ENCODE measurements at places on chromosomes 1 and 21.

GRCh38 chr1:222976453-222976852 lies 161.6 kb downstream of the DISP1 start:
- no peak for DNase-seq

- no peak for DNase-seq
Measured at GRCh38 chr1:156807627-156808026, 9.0 kb downstream of the SH2D2A start.

- no peak for DNase-seq
Measured at GRCh38 chr1:92479587-92479986, 7.1 kb downstream of the GFI1 start.

GRCh38 chr1:161351482-161351881 lies 16.2 kb downstream of the CFAP126 start:
- no peak for DNase-seq

DNA sequence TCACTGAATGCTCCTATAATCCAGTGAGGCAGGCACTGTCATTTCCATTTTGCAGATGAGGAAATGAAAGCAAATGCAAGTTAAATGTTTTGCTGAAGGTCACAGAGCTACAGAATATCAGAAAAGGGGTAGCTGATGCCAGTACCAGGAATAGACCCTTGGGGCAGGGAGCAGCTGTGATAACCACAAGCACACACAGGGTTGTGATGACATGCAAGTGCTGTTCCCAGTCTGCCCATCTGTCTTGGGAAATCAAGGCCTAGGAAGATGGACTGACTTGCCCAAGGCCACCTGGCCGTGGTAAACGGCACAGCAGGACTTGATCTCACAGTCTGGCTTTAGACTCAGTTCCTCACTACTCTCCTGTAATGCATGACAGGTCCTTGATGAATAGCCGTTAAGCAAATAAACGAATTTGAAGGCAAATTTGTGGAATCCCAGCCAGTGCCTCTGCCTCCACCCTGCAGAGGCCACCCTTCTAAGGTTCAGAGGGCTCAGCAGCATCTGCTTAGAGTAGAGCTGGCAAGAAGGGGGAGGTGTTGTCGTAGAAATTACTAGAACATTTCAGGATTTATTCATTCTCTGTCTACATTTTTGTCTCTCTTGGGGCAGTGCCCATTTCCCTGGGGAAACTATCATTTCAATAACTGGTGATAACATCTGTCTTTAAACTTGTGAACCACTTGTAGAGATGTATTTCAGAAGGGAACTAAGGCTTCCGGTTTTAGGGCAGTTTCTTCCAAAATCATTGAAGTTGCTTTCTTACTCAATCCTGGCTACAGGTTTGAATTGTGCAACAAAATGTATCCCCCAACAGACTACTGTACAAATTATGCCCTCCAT lies 53.2 kb upstream of the MRPS6 start:
- no peak for DNase-seq
